ENCODE measurements at places on chromosomes 13 and 19.

GRCh38 chr13:21694831-21695230 lies 24.0 kb downstream of the FGF9 start:
- no peak for DNase-seq

GRCh38 chr19:4559569-4559968 lies at the start of gene SEMA6B:
Gene SEMA6B, minus strand, starts transcription at chr19:4559684. Its CDS starts 1,227 bp downstream, at chr19:4558457.
- DNase-seq = no peak

GRCh38 chr19:11089254-11090013 lies at the start of gene LDLR:
Gene LDLR, plus strand, starts transcription at chr19:11089463. Its CDS starts 86 bp downstream, at chr19:11089549.
- peak; percentile 88 for DNase-seq

DNA sequence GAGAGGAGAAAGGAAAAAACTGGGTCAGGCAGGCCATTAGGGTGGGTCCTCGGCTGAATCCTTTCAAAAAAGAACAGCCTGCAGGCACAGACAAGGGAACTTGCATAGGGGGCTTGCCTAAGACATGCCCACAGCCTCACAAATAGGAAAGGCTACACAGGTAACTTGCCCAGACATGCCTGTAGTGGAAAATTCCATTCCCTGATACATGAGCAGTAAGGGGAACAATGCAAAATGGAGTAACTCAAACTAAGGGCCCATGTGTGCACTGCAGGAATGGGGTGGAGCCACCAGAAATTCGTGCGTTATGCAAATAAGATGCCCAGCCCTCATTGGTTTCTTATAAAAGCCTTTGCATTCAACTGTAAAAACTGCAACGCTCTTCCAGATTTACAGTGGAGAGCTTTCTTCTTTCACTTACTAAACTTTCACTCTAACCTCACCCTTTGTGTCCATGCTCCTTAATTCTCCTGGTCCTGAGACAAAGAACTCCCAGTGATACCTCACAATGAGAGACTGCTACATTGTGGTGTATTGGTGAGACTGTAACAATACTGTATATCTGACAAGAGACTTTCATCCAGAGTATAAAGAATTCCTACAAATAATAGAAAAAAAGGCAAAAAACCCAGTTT lies 59.5 kb upstream of the SLITRK1 start:
- no peak for DNase-seq

GRCh38 chr19:32773126-32773525 lies 53.6 kb downstream of the TDRD12 start:
- DNase-seq = no peak

DNA sequence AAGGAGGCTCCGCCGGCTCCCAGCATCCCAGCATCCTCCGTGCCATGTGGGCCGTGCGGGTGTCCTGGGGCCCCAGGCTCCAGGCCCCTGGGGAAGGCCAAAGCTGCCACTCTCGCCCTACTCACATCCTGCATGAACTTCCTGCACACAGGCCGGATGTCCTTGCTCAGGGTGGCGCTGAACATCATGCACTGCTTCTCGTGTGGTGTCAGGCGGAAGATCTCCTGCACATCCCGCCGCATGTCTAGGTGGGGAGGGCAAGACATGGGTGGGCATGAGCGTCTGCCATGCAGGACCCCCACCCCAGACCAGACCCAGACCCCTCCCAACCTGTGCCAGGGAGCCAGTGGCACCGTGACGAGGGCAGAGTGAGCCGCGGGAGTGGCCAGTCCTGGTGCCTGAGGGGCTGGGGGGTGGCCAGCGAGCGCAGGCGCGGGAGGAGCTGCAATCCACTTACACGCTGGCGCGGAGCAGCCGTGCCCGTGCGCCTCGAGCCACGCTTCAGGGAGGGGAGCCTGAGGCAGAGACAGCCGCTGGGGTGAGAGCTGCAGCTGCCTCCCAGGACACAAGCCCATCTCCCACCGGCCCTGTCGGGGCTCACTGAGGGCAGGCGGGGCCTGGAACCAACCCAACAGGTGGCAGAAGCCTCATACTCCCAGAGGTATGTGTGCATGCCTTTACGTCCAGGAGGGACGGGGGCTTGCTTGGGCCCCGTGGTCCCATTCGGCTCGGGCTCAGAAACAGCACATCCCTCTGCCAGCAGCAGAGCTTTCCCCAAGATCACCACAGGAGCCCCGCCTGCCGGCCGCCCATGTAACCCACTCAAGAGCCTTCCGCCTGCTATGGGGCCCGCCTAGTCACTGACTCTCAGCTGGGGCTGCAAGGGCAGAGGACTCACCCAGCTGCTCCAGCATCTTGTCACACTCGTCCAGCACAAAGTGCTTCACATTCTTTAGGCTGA lies 8.8 kb downstream of the DDX39A start:
- DNase-seq = no peak

- DNase-seq = no peak
Measured at GRCh38 chr13:95676105-95676761, 706 bp upstream of the DNAJC3 start.

- DNase-seq = no peak
Measured at GRCh38 chr19:47109541-47110375, 3.8 kb downstream of the ZC3H4 start.

DNA sequence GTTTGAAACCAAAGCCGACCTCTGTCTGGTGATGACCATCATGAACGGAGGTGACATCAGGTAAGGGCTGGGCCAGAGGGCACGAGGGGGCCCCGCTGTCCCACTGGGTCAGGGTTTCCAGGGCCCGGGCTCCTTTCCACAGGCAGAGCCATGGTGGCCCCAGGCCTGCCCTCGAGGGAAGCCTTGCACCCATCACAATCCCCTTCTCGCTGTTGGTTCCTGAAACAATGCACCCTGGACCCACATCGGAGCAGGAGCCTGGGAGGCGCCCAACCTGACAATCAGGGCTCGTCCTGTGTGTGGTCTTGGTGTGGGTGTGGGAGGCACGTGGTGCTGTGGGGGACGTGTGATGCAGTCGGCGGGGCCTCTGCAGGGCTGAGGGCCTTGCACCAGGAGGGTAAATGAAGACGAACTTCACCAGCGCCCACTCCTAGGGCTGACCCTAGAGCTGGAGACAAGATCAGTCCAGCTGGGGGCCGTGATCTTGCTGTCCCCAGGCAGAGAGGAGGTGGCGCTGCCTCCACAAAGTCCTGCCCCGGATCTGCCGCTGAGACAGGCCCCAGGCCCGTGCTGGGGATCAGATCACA lies 2.8 kb downstream of the GRK1 start:
- DNase-seq = peak; percentile 59

DNA sequence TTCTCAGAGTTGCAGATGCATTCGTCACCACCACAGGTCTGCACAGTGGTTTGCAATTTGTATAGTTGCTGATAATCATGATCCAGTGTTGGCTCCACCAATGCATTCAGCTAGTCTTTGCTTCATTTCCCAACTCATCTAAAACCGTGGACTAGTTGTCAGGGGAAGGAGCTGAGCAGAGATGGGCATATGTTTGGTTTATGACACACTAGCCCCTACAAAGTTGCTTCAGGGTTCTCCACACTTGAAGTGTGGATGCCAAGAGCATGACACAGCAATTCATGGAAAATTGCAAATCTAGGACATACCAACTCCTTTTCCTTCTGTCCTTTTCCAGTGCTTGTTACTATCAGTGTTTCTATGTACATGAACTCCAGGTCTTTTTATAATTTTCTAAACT lies 168.0 kb downstream of the TNFSF13B start:
- no peak for DNase-seq

GRCh38 chr19:35293363-35293739 lies 1.4 kb downstream of the MAG start:
- no peak for DNase-seq

GRCh38 chr13:31722673-31723072 lies 16.7 kb upstream of the RXFP2 start:
- DNase-seq = no peak

DNA sequence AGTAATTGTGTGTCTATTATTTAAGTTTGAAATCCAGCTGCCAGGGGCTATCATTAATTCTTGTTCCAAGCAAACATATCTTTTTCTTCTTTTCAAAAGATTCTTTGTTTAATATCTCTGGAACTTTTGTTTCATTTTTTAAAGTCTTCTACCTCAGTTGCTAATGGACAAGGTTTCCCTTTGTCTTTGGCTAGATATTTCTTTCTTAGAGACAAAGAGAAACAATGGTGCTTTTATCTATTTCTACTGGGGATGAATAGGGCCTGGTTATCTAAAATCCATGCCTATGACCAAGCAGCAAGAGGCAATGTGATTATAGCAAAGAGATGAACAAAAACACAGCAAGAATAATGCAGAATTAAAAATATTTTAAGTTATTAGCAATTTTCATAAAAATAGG lies 661.3 kb upstream of the KLF12 start:
- DNase-seq = no peak

- no peak for DNase-seq
Measured at GRCh38 chr13:73991884-73992283, 142.3 kb downstream of the KLF12 start.

- no peak for DNase-seq
Measured at GRCh38 chr19:18789883-18790565, 1.1 kb downstream of the COMP start.

- no peak for DNase-seq
Measured at GRCh38 chr19:28736528-28736927, 476.4 kb downstream of the UQCRFS1 start.

DNA sequence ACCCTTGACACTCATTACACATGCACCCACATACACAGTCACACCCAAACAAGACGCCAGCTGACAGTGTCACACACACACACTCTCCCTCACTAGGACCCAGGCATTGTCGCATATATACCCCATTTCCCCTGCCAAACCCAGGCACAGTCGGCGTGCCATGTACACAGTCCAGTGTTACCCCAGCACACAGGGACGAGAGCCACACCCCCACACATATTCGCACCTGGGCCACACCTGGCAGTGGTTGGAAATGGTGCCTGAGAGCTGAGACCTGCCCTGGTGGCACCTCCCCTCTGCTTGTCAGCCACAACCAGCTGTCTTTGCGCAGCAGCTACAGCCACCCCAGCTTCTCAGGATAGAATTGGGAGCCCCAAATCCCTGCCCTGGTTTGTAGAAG lies 9.0 kb downstream of the NFIX start:
- no peak for DNase-seq

DNA sequence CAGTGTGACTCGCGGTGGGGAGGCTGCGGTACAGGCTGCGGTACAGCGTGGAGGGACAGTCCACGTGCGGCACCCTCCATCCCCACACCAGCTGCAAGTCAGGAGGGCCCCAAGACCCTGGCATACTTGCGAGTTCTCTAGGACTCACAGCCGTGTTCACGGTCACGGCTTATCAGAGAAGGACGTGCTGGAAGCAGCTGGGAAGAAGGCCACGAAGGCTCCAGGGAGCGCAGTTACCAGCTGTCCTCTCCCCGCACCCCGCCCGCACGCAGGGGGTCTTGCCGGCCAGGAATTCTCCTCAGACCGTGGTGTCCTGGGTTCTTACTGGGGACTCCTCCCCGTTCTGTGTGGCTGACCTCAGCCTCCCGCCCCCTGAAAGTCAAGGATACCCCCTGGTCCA lies 6.2 kb downstream of the ZNF444 start:
- no peak for DNase-seq

DNA sequence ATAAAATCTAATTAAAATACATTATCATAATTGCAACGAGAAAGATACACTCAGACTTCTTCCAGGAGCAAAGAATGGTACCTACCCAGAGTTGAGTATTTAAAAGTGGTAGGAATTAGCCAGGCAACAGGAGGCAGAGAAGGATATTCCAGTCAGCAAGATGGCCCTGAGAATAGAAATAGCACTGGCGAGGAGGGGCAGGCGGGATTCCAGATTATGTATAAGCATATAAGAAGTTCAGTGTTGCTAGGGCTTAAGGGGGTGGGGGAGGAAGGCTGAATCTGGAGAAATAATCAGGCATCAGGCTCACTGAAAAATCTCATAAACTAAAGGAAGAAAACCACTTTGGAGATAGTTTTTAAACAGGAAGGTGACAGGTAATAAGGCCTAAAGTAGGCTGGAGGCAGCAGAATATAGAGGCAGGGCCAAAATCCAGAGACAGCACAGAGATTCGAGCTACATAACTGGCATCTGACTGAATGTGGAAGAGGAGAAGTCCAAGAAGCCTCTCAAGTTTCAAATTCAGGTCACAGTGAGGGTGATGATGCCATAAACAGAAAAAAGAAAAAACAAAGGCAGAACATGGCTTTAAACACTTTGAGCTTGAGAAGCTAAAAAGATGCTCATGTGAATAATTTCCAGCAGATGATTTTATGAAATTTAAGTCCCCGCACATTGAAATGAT lies 7.5 kb downstream of the KPNA3 start:
- no peak for DNase-seq

- DNase-seq = no peak
Measured at GRCh38 chr13:92196591-92197256, 798.3 kb downstream of the GPC5 start.

DNA sequence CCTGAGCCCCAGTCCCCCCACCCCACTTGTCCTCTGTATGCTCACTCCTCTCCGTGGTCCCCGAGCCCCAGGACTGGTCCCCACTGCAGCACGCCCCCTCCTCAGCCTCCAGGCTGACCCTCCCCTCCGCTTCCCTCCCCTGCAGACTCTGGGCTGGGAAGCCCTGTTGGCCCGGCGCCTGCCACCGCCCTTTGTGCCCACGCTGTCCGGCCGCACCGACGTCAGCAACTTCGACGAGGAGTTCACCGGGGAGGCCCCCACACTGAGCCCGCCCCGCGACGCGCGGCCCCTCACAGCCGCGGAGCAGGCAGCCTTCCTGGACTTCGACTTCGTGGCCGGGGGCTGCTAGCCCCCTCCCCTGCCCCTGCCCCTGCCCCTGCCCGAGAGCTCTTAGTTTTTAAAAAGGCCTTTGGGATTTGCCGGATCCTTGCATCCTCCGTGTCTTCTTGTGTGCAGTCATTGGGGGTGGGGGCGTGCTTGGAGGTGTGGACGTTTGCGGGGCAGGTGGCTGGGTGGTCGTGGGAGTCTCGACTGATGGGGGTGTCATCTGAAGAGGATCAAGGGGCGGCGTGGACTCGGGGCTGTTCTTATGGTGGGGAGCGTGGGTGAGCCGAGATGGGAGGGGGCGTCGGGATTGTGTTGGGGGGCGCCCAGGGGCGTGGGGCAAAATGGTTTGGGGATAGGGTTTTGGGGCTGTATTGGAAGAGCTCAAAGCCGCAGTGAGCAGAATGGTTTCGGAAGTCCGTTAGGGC lies 3.5 kb downstream of the PTGER1 start:
- DNase-seq = no peak

GRCh38 chr19:2618611-2619010 lies 83.9 kb downstream of the GNG7 start:
- no peak for DNase-seq

- no peak for DNase-seq
Measured at GRCh38 chr19:46351241-46352041, 4.6 kb downstream of the PPP5C start.

DNA sequence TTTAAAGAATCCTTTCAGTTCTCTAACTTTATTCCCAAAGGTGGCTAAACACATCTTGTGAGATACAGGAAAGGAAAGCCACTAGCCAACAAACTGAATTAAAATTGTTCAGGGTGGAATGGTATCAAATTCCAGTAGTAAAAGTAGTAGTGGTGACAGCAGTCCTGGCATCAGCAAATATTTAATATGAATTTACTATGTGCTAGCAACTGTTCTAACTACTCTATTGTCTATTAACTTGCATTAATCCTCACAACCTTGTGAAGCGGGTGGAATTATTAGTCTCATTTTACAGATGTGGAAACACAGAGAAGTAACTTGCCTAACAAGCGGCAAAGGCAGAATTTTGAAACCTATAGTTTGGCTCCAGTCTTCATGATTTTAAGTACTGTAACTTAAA lies 130.1 kb downstream of the KLF12 start:
- DNase-seq = no peak

Data from left forelimb (tissue), 1 donor.